ENCODE measurements at places on chromosomes 16 and 17. TPM values are rescaled to one million over a fixed set of nuclear protein-coding genes. Genes with fewer than 3 reads are reported as not detected.

PIRT gene
- total RNA-seq = not detected

- no peak for DNase-seq
Measured at GRCh38 chr16:49617710-49618330, 238.1 kb downstream of the ZNF423 start.

GRCh38 chr16:7638306-7638705, 305.7 kb downstream of the RBFOX1 start:
- DNase-seq = no peak

- no peak for DNase-seq
Measured at GRCh38 chr17:1156864-1157263, 22.9 kb downstream of the ABR start.

DNA sequence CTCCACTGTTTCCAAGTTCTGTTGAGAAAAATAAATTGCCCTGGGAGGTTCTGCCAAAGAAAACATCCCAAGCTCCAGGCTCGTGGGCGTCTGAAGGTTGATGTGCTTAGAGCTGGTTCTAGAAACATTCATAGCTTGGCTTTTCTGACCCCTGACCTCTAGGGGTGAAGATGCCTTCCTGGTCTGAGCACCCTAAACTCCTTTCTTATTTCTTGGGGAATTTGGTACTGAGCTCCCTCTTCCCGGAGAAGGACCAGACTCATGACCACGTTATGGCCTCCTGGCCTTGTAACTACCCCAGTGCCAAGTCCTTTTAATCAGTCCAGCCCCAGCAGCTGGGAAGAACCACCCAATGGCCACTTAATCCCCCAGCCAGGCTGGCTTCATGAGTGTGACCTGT, 66.4 kb downstream of the MYH11 start:
- DNase-seq = no peak

- DNase-seq = no peak
Measured at GRCh38 chr16:83552228-83552627, 255.6 kb upstream of the HSBP1 start.

DNA sequence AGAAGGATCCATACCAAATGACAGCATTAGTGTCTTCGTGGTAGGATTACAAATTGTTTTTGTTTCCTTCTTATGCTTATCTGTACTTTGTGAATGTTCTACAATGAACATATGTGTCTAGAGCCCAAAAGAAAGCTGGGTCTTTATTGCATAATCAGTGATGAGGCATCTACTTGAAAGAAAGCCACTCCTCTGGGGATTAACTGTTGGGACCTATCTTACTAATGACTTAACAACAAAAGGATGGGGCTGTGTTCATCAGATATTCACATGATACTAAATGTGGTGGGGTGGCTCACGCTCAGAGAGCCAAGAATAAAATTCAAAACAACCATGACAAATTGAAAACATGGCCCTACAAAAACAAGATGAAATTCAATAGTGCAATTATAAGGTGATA, 160.2 kb downstream of the RGS9 start:
- DNase-seq = no peak

- no peak for DNase-seq
Measured at GRCh38 chr17:21252289-21252795, 868 bp downstream of the NATD1 start.

ZNF423 gene
- total RNA-seq = 3.6 TPM

DNA sequence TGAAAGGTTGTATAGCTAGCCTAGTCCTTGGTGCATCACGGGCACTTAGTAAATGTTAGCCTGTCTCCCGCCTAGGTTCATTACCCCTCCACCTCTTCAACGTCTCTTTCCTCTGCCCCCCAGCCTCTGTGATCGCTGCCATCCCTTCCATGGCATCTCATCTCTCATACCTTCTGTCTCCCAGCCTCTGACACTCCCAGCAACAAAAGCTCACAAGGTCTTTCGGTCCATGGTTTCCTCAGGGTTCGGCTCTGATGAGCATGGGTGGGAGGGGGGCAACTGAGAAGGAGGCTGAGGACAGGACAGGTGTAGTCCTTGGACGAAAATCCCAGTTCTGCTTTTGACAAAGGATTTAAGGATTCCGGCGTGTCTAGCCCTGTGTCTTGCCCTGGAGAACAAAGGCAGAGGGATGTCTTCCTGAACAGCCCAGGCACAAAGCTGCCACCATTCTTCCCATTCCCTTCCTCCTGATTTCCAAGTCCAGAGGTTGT, 16.7 kb downstream of the CCR7 start:
- DNase-seq = no peak

DNA sequence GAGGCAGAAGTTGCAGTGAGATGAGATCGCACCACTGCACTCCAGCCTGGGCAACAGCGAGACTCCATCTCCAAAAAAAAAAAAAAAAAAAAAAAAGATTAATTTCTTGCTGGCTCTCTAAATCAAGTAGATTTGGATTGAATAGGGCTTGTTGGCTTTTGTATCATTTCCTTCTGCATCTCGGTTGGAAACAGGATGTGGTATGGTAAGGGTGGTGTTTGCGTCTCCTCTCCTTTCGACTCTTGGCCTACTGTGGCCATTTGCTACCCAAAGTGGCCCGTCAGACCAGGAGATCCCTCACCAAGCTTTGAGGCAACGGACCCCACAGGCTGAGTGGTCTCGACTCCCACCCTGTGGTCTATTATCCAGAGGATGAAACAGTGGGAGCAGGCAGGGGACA, 168.0 kb upstream of the IRX3 start:
- no peak for DNase-seq
